ENCODE measurements at places on chromosomes 16 and 17.
A peak's percentile ranks its signal among the peaks of the same experiment; 100 is the strongest.

DNA sequence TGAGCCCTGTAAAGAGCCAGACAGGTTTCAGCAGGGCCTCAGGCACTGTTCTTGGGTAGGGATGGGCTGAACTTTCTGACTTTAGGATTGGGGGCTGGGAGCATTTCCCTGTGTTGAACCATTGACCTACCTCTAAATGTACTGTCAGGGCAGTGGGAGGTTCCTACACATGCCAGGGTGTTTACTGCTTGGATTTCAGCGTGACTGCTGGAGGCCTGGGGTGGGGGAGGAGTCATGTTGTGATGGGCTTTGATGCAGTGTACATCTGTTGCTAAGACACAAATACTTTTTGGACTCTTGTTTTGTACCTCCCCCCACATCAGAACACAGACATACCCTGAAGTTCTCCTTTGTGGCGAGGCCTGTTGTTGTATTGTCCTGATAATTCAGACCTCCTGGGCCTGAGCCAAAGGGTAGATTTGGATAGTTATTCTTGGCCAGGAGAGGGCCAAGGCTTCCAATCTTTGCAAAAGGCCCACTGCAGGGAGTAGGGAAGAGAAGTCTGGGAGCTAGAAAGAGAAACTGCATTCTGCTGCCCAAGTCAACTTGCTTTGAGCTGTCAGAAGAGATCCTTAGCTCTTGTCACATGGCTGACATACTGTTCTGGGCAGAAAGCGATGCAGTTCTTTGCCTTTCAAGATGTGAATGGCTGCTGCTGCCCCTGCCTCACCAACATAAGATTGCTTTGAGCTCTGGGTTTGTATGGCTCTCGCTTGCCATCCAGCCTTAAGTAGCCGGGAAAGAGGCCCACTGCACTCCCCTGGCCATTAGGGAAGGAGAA, 3.7 kb downstream of the NFE2L1 start:
- DNase-seq, result no peak

DNA sequence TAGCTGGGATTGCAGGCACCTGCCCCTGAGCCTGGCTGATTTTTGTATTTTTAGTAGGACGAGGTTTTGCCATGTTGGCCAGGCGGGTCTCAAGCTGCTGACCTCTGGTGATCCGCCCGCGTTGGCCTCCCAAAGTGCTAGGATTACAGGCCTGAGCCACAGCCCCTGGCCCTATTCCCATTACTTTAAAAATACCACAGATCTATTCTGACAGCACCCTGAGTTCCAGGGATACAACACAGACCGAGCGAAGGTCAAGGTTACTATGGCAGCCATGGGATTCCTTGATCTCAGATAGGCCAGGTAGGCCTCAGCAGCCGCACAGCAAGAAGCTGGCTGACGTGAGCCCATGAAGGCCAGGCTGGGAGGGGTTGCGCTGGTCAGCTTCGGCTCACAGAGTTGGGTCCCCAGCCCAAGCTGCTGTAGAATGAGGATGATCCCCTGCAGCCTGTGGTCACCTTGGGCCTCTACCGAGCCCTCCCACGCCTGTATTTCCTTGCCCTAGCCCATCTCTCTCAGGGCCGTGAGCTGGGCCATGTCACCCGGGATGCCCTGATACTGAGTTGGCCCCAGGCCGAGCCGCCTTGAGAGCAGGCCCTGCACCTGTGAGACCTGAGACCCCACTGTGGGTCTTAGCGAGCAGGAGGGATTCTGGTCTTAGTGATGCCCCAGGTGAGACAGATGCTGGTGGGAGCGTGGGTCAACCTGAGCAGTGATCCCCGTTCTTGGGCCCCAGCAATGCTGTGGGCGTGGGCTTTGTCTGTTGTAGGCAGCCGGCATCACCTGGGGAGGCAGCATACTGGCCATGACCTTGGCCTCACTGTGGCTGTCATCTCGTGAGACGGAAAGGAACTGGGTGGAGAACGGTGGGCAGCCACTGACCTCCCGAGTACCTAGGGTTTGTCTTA, 16.9 kb upstream of the RNF213 start:
- DNase-seq, result no peak

GRCh38 chr17:27601069-27601974, 29.7 kb upstream of the LGALS9 start:
- DNase-seq, result peak; percentile 100

- DNase-seq, result no peak
These were observed 10.7 kb downstream of the SPNS2 start for GRCh38 chr17:4509401-4509800.

DNA sequence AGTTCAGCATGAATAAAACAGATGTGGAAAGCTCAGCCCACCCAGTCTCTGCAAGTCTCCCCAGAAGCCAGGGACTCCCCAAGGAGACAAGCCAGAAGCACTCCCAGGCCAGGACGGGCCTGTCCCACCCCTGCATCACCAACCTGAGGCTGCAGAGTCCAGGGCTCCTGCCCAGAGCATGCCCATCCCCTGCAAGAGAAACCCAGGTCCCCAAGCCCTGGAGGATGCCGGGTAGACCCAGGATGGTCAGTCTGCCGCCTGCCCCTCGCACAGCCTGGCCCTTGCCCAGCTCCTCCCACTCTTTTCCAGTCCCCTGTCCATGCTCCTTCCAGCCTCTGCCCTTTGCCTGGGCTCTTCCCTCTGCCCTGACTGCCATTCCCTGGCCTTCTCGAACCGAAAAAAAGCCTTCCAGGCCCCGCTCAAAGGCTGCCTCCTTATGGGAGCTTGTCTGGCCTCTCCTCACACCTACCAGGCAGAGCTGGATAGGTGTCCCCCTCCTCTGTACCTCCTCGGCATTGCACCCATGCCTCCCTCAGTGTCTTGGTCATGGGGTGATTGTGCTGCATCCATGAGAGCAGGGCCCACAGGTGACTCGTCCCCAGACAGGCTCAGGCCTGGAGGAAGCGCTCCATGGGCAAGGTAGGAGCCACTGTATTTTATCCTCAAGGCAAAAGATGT, 44.8 kb downstream of the BEAN1 start:
- no peak for DNase-seq

GRCh38 chr16:67526149-67526791, 2.4 kb upstream of the RIPOR1 start:
- DNase-seq, result no peak

All from omental fat pad (tissue), 4 donors.